Activated CD8-positive, alpha-beta memory T cell treated with anti-CD3 and anti-CD28 coated beads for 1 hour (primary cell): ENCODE measurements at places on chromosomes 4 and X.

DNA sequence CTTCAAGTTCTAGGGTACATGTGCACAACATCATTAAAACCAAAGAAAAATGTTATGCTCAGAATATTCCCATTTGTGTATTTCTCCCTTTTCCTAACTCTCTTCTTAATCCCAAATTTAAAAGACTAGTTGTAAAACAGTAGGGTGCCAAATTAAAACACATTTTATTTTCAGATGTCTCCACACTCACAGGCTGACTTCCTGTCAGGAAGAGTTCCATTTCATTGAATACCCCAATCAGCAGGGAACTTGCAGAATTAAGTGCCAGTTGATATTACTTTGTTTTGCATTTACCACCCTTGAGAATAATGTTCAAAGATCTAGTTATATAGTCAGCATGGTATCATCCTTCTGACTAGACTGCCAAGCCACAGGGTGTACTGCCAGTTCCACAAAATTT is 207.9 kb downstream of the MAB21L2 start:
- no peak for DNase-seq

DNA sequence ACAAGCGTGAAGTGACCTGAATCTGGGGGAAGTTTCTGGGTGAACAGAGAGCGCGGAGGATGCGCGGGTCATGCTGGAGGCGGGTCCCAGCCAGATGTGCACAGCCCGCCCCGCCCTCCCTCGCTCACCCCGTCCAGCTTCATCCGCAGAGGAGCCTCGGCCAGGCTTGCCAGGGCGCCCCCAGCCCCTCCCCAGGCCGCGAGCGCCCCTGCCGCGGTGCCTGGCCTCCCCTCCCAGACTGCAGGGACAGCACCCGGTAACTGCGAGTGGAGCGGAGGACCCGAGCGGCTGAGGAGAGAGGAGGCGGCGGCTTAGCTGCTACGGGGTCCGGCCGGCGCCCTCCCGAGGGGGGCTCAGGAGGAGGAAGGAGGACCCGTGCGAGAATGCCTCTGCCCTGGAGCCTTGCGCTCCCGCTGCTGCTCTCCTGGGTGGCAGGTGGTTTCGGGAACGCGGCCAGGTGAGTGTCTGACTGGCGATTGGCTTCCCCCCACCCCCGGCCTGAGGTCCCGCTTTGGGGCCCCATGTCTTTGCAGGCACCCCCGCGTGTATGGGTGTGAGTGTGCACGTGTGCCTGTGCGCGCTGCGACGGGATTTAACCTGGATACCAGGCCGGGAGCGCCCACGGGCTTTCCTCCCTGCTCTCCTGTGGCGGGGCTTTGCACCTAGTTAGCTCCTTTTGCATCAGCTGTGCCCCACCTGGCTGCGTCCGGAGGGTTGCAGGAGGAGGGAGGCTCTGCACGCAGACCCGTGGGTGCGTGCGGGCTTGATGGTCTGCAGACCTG is at the start of gene EGFL6:
EGFL6 (plus strand) TSS at position 123 of the 782 bp plus-strand sequence; CDS start at position 384, 261 bp downstream.
- DNase-seq, result no peak

- DNase-seq, result no peak
Measured at GRCh38 chrX:15356444-15356843, 21.1 kb upstream of the PIGA start.

GRCh38 chrX:150362599-150363481 is at the start of gene MAMLD1:
TSS of gene MAMLD1 (plus strand) at chrX:150363317. CDS start at chrX:150445517, 82,200 bp downstream.
- no peak for DNase-seq

- no peak for DNase-seq
Measured at GRCh38 chrX:112857478-112857878, 16.8 kb upstream of the AMOT start.

DNA sequence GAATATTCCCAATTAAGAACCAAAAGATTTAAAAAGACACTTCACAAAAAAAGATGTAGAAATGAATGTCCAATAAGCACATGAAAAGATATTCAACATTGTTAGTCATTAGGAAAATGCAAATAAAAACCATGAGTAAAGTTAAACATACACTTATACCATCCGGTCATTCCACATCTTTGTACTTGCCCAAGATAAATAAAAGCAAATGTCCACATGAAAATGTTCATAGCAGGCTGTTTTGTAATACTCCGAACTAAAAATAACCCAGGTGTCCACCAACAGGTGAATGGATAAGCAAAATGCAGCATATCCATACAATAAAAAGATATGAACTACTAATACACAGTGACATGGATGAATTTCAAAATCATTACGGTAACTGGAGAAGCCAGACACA is 28.6 kb upstream of the ZCCHC4 start:
- no peak for DNase-seq

GRCh38 chr4:14254252-14254651 is 626.7 kb upstream of the BOD1L1 start:
- no peak for DNase-seq

- DNase-seq, result peak; percentile 64
Measured at GRCh38 chrX:103686199-103687072, at the start of gene MORF4L2. TSS of gene MORF4L2 (minus strand) at chrX:103686699. CDS start at chrX:103677027, 9,672 bp downstream.

DNA sequence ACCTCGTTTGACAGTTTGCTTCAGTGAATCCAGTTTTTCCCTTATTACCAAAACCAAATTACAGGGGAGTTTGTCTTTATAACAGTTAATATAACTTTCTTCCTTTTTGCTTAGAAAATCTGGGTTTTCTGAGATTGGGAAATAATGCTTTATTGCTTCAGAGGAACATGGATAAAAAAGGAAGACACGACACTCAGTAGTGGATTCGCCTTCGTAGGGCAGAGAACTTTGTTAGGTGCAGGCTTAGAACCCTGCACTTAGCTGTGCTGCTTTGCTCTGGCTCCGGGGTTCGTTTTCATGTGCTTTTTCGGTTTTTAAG is 188.2 kb downstream of the SOWAHB start:
- DNase-seq, result no peak

DNA sequence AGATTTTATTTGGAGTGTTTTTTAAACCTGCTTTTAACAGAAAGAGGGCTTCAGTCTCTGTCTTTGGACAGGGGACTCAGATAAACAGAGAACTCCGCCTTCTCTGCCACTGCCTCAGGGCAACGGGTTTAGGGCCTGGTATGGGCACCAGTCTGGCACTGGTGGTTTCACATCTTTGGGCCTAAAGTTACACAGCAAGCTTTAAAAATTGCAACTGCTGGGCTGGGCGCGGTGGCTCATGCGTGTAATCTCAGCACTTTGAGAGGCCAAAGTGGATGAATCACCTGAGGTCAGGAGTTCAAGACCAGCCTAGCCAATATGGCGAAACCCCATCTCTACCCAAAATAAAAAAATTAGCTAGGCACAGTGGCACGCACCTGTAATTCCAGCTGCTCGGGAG is 10.3 kb upstream of the NAT8L start:
- no peak for DNase-seq

DNA sequence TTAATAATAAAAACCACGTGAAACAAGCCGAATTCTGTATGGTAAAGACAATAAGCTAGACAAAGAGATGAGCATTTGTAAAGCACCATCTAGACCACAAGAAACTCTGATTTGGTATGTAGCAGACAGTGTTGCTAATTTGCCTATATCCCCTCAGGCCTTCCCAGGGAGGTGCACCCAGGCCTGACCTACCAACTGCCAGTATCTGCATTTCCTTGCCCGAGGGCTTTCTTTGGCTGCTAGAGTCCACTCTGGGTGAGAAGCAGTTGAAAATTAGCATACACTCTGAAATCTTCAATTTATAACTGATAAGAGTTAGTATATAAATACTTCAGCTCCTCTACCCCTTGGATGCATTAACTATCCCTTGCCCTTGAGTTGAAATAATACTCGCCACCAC is 37.4 kb upstream of the IL1RAPL1 start:
- DNase-seq, result no peak

DNA sequence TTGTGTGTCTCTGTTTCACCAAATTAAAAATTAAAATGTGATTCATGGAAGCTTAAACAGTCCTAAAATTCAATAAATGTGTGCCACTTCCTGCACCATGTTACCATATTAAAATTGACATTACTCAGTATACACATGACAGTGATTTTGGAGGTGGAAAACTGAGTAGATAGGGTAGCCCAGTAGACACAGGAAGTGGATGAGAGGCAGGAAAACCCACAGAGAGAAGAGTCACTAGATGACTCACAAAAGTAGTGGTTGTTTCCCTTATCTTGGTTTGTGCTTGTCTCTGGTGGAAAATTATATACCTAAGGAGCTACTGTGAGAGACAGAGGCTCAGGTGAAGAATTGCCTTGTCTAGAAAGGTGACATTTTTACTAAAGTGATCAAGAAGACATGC is 375.8 kb upstream of the CXorf51B start:
- no peak for DNase-seq

DNA sequence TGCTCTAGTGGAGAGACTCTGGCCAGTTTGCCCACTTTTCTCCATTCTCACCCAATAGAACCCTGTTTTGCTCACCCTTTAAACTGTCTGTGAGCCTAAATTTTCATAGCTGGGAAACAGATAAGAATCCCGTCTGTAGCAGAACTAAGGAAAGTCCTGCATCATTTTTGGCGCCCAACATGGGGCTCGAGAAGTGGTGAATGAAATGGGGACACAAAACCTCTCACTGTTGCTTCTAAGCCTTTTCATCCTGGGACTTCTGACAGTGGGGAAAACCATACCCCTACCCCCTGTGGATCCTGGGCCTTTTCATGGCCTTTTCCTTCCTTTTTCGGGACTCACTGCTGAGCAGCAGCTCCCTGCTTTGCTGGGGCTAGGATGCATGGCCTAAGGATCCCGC is 189.9 kb downstream of the INPP4B start:
- no peak for DNase-seq

DNA sequence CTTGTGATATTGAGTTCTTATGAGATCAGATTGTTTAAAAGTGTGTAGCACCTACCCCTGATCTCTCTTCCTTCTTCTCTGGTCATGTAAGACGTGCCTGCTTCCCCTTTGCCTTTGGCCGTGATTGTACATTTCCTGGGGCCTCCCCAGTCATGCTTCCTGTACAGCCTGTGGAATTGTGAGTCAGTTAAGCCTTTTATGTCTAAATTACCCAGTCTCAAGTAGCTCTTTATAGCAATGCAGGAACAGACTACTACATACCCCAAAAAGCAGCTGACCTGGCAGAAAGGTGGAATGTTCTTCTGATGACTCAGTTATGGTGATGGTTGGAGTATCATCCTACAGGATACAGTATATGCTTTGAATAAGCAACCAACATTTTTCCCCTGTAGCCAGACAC is 11.4 kb upstream of the MCUB start:
- DNase-seq, result no peak

DNA sequence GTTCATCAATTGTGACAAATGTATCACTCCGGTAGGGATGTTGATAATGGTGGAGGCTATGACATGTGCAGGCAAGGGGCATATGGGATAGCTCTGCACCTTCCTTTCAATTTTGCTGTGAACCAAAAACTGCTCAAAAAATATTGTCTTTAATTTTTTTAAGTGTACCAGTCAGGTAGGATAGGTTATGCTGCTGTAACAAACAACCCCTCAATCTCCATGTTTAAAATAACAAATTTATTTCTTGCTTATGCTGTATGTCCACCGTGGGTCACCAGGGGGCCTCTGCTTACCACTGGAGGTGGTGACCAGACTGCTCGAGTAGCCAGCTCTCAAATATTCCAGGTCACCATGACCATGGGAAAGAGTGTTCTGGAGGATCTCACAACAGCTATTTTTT is 23.4 kb upstream of the MSX1 start:
- DNase-seq, result no peak

GRCh38 chr4:36485885-36486284 is 204.5 kb downstream of the DTHD1 start:
- DNase-seq, result no peak
